ENCODE measurements at places on chromosomes 5 and 9.

DNA sequence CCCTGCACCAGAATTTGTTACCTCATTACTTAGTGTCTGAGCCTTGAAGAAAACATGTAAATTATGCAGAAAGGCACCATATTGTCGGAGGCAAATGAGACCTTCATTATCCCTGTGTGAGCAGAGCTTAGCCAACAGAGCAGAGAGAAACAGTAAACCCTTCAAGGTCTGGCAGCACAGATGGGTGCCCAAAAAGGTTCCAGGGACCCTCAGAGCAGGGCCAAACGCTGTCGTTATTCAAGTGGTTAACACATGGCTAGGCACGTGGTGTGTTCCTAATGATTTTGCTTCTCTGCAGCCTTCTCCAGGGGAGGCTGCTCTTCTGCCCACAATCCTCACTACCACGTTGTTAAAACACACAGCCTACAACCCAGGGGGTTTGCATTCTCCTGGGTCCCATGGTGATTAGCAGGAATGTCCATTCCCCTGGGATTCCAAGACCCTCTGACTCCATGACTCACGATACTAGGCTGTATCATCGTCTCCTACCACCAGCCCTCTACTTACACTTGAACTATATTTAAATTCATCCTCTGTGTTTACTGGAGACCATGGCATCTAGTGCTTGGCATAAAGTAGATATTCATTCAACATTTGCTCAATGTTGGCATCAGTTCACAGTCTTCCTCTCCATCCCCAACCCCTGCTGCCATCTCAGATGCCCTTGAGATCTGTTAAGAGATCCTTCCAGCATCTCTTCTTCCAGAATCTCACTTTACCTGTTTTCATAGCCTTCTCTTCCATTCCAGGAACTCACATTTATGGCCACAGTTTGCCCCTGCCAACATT lies 174.5 kb upstream of the RAD23B start:
- no peak for DNase-seq

GRCh38 chr5:74040065-74040551 lies 414.1 kb downstream of the ARHGEF28 start:
- peak; percentile 34 for DNase-seq

GRCh38 chr5:9356351-9356825 lies 189.5 kb downstream of the SEMA5A start:
- no peak for DNase-seq

- DNase-seq: no peak
These were observed 189.6 kb downstream of the ARHGEF28 start for GRCh38 chr5:73815631-73816030.

GRCh38 chr9:124436320-124436719 lies 13.9 kb upstream of the ADGRD2 start:
- no peak for DNase-seq

DNA sequence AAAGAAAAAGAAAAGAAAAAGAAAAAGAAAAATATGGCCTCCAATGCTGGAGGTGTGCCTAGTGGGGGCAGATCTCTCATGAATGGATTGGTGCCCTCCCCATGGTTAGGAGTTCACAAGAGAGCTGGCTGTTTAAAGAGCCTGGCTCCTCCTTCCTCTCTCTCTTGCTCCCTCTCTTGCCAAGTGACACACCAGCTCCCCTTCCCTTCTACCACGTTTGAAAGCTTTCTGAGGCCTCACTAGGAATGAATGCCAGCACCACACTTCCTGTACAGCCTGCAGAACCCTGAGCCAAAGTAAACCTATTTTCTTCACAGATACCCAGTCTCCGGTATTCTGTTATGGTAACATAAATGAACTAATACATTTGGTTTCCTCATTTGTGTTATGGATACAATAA lies 14.4 kb upstream of the GALNT10 start:
- DNase-seq: no peak

- no peak for DNase-seq
These were observed 59.6 kb downstream of the RPS23 start for GRCh38 chr5:82218374-82219156.

DNA sequence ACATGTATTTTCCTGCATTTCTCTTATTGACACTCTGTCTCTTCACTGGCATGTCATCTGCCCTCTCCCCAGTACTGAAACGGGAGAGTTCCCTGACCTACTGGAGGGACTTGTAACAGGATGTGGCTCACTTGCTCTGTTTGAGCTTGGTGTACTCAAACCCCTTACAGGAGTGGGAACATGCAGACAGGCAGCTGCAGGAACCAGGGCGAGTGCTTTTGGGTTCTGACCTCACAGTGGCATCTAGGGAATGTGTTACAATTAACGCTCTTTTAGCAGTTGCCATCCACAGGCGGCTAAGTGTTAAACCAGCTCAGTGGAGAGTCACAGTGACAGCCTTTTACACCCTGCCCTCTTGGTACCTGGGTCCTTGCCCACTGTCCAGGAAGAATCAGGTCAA lies 300.3 kb upstream of the GRAMD2B start:
- DNase-seq: no peak
